ENCODE measurements at places on chromosomes 1 and 21. TPM values are rescaled to one million over a fixed set of nuclear protein-coding genes. Genes with fewer than 3 reads are reported as not detected.

Gene UFC1
- 61.1 TPM for total RNA-seq

Gene BROX
- 26.0 TPM for total RNA-seq

Gene ZNF670
- total RNA-seq, result 2.7 TPM

Gene PMVK
- 20.6 TPM for total RNA-seq

Gene BTG2
- total RNA-seq, result 191 TPM

GRCh38 chr1:119829625-119830024 lies 18.4 kb upstream of the REG4 start:
- DNase-seq, result no peak

DNA sequence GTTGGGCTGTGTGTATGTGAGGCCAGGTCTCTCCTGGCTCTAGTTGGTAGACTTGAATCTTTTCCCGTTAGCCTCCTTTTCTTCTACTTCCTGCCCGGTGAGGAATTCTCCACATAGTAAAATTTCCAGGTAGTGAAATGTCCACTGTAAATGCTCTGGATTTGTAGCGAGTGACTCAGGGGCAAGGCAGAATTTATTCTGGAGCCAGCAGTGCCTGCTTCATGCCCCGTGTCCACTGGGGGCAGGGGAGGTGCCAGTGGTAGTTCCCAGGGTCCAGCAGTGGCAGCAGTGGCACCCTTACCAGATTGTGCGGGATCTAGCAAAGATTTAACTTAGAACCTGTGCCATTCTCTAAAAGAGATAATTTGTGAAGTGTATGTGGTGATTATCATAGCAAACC lies 74.5 kb upstream of the USP24 start:
- no peak for DNase-seq

DNA sequence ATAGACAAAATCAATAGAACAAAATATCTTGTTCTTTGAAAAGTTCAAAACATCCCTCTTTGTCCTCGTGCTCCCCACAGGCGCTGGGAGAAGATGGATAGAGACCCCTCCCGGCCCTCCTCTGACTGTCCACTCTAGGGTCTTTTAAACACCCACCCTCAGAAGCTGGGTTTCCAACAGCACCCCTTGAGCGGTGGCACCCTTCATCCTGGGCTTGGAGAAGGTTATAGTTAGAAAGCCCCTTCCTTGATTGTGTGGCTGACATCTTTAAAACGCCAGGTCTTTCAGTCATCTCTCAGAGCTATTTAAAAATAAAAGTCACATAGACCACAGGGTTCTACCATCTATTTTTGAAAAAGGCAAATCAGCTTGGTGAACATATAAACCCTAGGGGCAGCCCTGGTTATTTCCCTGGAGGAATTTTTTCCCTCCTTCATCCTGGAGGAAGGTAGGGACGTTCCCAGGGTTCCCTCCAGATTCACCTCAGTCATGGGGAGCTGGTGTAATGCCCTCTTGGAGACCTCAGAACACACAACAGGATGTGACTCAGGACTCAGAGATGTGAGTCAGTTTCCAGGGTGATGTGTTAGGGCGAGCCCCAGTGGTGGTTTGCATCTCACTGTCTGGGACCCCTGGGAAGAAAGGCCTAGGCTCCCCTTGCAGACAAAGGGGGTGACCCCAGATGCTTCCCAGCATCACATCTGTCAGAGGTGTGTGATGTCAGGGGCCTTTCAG lies 138.5 kb downstream of the CLIC6 start:
- DNase-seq, result no peak

DNA sequence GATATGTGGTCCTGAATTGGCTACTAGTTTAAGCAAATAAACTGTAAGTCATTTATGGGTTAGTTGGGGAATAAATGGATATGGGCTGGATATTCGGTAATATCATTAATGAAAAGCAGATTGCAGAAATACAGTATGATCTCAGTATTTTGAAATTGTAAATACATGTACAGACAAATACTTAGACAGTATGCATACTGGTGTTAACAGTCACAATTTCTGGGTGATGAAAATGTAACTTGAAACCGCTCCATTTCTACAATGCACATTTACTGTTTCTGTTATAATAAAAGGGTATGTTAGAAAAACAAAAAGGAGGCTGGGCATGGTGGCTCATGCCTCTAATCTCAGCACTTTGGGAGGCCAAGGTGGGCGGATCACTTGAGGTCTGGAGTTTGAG lies 28.0 kb downstream of the BLZF1 start:
- no peak for DNase-seq

GRCh38 chr1:83701355-83701754 lies 297.6 kb downstream of the TTLL7 start:
- DNase-seq, result no peak

GRCh38 chr1:116291024-116291423 lies 82.0 kb upstream of the ATP1A1 start:
- no peak for DNase-seq

DNA sequence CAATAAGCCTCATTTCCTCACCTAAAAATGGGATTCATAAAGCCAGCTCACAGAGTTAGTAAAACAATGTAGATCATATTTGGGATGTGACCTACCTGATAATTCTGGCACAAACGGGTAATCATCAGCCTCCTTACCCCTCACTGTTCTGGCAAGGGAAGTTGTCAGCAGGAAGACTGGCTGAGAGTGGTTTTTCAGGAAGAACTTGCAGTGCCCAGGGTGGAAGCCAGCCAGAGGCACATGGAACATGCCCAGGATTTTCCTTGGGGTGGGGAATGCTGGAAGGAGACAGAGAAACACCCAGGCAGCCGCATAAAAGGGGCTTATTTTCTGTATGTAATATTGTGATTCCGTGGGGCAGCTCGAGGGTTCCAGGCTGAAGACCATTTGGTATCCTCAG lies 7.7 kb upstream of the SLC5A9 start:
- DNase-seq, result no peak

- no peak for DNase-seq
Observed at GRCh38 chr1:92441316-92441696, 45.4 kb downstream of the GFI1 start.

DNA sequence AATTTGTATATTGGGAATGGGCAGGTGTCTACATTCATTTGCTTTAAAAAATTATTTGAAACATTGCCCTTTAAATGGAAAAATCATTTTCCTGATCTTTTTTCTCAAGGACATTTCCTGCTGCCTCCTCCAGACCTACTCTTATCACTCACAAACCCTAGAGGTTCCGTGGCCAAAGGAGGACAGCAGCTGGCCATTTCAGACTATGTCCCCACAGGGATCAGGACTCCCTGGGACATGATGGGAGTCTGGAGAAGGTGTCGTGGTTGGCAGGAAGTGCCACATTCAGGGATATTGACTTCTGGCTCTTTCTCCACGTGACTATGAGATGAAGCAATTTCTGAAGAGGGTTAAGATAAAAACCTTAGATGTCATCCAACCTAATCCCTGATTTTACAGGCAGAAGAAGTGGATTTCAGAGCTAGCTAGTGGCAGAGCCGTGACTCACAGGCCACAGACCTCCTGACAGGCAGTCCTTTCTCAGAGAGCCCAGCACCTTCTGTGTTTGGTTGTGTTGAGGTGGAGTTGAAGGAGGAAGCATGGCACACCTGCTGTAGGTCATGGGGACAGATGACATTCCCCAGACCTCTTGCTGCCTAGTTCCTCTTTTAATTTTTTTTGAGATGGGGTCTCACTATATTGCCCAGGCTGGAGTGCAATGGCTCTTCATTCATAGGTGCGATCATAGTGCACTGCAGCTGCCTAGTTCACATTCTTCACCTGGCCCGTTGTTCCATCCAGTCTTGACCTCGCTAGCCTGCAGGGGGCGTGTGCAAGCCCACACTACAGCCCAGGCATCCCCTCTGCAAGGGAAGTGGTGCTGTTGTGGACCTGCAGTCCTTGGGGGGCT lies 25.5 kb upstream of the IL10 start:
- no peak for DNase-seq

DNA sequence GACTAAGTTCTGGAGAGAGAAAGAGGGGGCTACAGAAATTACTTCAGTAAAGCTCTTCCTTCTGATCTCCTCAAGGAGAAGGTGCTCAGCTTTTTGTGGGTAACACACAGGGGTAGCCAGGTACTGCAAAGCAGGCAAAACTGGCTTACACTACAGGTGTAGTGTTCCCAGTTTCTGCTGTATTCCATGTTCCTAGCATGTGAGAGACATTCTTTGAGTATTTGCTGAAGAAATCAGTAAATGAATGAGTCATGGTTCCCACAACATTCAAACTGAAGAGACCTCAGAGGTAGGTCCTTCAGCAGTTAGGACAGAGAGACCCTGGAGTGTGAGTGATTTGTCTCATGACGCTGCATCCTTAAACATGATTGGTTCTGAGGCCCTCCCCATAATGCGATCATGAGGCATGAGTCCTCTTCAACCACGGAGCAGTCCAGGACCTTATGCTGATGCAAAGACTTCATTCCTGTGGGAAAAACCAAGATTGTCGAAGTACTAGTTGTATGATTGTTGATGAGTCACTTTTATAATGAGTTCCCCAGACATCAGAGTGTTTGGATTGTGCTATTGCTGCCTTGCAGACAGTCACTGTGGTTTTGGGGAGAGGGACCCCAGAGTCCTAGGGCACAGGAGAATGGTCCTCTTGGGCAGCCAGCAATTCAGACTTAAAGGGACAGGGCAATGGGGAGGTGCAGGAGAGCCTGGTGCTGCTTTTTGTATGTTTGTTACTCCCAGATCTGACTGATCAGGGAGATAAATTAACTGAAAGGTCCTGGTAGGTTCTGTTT lies 2.7 kb upstream of the OR10J4 start:
- DNase-seq, result no peak
